ENCODE measurements at places on chromosomes 3 and 15.

DNA sequence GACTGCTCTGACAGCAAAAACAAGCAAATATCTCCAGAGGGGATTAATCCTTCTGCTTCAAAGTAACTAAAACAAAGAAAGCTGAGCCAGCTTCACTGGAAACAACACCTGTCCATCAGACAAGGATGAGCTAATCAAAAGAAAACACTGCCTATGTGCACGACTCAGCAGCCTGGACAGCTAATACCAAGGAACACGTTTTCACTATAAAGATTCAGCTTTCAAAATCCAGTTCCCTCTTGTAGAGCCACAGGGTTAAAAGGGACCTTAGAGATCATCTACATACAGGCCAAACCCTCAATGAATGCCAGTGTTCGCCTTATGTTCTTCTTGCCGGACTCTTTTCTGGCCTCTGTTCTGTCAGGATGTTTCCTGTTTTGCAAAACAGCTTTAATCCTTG, 6.9 kb downstream of the TUSC7 start:
- no peak for DNase-seq

DNA sequence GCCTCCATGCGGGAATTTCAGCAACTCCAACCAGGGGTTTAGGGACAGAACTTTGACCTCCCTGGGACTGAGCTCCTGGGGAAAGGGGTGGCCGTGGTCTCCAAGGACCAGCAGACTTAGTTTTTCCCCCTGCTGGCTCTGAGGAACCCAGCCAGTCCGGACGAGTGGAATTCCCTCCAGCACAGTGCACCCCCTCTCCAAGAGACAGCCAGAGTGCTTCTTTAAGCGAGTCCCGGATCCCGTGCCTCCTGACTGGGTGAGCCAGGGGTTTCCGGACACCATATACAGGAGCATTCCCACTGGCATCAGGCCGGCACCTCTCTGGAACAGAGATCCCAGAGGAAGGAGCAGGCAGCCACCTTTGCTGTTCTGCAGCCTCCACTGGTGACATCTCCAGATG, 459.5 kb downstream of the OCA2 start:
- no peak for DNase-seq

DNA sequence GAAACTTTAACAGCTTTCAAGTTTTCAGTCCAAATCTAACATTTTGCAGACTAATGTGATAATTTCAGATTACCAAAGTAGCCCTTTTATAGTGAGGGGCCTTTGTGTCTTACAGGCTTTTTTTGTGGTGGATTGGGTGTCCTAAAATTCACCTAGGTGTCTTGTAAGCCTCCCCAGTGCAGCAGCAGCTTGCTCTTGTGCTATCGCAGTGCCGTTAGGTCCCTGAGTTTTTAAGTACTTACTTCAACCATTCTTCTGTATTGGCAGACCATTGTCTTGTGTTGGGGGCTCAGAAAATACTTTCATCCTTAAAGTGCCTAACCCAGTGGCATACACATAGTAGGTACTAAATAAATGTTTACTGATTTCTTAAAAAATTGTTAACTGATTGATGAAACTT, 2.1 kb downstream of the PDE8A start:
- DNase-seq = no peak

DNA sequence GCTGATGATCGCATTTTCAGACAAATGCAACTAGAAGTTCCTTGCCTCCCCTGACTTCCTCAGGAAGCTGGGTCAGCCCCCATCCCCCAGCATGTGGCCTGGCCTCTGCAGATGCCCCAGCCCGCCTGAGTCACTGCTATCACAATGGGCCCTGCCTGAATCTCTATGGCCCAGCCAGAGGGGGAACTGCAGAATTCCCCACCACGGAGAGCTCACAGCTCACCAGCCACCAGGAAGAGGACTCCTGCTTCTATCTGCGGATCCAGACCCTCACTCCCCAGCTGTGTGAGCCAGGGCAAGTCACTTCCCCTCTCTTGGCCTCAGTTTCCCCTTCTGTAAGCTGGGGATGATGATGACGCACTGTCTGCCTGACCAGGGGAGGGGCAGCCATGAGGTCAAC, 6.9 kb downstream of the PLXND1 start:
- DNase-seq = no peak

DNA sequence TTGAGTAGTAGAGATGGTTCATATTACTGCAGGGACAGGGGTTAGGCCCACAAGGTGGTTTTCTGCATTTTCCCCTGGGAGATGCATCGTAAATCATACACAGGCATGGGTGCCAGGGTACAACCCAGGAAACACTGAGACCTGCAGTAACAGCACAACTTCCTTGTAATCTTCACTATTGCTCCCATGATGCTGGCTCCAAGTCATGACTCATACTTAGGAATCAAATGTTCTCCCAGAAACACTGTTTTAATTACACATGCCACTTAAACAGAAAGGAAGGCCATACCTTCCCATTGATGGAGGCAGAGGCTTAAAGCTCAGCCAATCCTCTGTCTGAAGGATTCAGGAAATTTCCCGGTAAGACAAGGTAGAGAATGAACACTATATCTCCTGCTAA, 106.5 kb downstream of the ERC2 start:
- DNase-seq = no peak

GRCh38 chr3:62662677-62663076, 212.5 kb downstream of the CADPS start:
- no peak for DNase-seq

DNA sequence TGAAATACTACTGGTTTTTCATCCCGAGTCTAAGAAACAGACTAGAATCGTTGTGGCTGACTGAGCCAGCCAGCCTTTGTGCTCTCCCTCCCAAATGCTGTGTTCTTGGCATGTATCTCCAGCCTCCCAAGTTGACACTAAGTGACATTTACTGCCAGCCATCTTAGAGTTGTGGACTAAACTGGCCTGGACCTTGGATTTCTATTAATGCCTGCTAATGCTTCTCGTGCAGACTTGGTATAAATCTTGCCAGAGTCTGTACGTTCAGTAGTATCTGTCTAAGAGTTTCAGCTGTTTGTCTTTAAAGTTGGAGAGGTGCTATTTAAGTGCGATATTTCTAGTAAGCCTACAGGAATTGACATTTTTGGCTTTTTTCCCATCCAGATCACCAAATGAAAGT, 166.6 kb upstream of the BHLHE40 start:
- DNase-seq = no peak

DNA sequence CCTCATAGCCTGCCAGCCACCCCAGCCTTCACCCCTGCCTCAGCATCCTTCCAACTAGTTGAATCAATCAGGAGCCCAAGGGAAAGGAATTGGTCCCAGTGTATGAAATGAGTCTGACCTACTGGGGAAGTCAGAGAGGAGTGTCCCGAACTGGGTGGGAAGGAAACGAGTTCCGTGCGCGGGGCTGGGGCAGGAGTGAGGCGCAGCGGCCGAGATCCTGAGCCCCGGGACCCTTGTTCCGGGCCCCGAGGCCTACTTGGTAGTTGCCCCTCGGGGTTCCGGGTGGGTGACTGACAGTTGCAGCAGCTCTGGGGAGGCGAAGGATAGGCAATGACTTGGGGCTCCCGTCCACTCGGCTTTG, 1.1 kb upstream of the PLCL2 start:
- no peak for DNase-seq

DNA sequence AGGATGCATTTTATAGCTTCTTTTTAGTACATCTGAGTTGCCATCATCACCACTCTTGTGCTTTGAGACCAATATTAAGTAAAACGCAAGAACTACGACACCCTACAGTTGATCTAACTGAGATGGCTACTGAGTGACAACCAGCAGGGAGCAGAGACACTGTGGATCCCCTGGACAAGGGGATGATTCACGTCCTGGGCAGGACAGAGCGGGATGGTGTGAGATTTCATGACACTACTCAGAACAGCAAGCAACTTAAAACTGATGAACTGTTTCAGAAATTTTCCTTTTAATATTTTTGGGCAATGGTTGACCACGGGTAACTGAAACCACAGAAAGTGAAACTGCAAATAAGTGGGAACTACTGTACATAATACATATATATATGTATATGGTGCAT, 299.2 kb downstream of the ADAMTS17 start:
- no peak for DNase-seq
